ENCODE measurements at places on chromosomes 1 and 21. TPM values are rescaled to one million over a fixed set of nuclear protein-coding genes. Genes with fewer than 3 reads are reported as not detected.
A peak's percentile ranks its signal among the peaks of the same experiment; 100 is the strongest.

- no peak for DNase-seq
Observed at GRCh38 chr1:168848051-168848450, 119.0 kb upstream of the DPT start.

DNA sequence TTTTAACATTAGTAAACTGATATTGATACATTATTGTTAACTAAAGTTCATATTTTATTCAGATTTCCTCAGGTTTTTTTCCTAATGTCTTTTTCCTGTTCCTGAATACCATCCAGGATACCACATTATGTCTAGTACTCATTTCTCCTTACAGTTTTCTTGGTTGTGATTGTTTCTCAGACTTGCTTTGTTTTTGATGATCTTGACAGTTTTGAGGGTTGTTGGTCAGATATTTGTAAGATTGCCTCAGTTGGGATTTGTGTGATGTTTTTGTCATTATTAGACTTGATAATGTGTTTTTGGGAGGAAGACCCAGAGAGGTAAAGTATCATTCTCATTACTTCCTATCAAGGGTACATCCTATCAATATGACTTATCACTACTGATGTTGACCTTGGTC, 19.5 kb downstream of the EPB41 start:
- DNase-seq = no peak

DNA sequence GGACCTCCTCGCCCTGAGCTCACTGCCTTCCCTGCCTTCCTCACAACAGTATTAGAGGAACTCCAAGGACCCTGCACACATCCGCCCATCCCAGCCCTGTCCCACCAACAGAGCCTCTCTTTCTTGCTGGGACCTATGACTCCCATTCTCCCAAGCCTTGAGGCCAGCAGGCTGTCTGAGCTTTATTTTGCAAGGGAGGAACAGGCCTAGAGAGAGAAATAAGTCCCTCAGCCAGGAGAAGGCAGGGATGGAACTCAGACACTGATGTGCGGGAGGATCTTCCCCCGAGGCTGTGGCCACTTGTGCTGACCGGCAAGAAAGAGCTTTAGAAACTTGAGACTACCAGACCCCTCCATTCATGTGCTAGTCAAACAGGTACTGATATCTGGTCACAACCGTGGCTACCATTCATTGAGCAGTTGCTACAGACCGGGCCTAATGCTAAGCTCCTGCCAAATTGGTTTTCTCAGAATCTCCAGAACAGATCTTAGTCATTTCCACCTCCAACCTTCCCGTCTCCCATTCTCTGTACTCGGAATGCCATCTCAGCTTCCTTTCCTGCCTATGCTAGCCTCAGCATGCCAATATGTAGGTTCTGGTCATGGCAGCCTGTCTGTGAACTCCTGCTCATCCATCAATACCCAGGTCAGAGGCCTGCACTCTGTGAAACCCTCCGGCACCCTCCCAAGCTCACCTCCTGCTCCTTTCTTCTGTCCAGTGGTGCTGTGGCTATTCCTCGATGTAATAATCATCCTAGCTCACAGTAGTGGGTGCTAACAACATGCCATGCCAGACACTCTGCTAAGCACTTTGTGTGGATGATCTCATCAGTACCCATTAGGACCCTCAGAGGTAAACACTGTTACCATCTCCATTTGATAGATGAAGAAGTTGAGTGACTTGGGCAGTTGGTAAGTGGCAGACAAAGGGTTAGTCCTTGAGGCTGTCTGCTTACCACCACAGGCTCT, 3.8 kb downstream of the TMEM54 start:
- no peak for DNase-seq

DNA sequence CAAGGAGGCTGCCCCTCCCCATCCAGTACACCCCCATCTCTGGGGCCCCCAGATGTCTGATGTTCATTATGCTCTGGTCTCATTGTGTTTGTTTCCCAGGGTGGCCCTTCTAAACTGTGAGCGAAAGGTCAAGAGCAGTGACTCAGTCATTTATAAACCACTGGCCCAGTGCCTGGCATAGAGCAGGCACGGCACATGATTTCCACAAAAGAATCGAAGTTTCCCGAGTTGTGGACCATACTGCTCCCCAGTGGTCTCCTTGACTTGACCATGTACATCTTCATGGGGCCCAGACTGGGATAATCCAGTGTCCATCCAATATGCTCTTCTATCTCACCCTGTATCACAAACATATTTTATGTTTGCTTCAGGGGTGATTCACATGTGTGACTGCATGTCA, 153.3 kb downstream of the NR5A2 start:
- peak; percentile 60 for DNase-seq

GRCh38 chr1:110639724-110640386, 33.7 kb upstream of the KCNA2 start:
- DNase-seq = no peak

DNA sequence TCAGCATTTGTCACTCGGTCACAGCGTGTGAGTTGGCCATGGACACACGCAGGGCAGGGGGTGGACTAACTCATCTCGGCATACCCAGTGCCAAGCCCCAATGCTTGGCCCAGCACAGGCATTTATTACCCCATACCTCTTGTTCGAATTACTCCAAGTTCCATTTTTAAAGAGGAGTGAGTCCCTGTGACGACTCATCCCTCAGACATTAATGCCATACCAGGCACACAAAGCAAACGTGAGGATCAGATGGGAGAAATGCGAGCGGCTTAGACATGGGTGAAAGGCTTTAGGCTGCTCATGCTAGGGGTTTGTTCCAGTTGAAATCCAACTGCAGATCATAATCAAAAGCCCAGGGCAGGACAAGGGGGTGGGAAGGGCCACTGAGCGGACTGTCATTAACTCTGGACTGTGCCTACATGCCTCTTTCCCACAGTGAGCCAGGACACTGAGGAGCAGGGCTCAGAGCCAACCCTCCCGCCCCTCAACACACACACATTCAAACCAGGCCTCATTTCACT, 118.5 kb upstream of the NGF start:
- no peak for DNase-seq

DNA sequence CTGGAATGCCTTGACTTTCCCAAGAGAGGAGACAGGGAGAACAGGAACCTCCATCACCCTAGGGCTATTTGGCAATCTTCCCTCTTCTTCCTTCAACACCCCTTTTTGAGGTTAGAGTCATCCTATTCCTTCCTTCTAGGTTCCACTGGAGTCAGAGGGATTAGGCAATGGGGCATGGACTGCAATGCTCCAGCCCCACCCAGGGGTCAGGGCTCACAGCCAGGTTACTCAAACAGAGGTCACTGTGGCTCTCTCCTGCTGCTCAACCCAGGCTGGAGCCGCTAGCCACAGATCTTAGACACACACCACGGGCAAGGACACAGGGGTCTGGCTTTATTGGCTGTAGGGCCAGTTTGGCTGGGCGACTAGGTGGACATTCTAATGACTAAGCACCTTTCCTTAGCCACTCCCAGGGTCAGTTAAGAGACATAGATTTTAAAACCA, 145.5 kb upstream of the NRIP1 start:
- peak; percentile 60 for DNase-seq

DNA sequence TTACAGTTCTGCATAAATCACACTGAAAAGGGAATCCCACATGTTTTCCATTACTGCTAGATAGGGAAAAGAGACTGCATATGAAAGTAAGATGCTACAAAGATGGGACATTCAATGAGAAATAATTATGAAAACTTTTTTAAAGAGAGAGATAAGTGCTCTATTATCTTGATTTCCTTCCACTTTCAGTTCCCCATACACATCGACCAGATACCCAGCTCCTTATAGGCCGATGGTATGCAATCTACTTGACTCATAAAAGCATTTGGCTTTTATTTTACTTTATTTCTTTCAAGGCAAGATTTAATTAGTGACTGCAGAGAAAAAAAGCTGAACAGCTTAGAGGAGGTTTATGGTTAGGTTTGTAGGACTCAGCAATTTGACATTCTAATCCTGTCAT, 13.1 kb downstream of the BRINP2 start:
- DNase-seq = no peak

GRCh38 chr1:201518071-201518470, 11.1 kb upstream of the CSRP1 start:
- DNase-seq = no peak

DNA sequence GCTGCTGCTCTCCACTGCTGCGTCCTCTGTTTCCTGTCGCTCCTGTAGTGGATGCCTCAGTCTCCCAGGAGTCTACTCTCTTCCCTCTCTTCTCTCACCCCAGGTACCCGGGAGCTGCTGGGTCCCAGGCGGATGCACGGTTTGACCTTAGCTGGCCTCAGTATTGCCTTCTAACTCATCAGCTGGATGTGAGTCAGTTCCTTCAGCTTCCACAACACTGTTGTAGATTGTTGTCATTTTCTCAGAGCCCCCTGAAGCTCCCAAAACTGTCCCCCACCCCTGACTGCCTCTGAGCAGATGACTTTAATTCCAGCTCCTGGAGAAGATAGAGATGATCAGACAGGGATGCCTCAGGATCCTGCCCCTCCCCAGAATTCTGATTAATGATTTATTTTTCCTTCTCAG, 7.2 kb downstream of the CNIH3 start:
- no peak for DNase-seq

GRCh38 chr1:248837045-248837780, 811 bp upstream of the ZNF672 start:
- DNase-seq = peak; percentile 46

GRCh38 chr1:58850636-58851035, 66.8 kb upstream of the JUN start:
- DNase-seq = no peak

- no peak for DNase-seq
Observed at GRCh38 chr1:172914501-172915144, 136.1 kb downstream of the TNFSF18 start.

GRCh38 chr21:42171091-42172053, 47.6 kb upstream of the ABCG1 start:
- DNase-seq = no peak

DNA sequence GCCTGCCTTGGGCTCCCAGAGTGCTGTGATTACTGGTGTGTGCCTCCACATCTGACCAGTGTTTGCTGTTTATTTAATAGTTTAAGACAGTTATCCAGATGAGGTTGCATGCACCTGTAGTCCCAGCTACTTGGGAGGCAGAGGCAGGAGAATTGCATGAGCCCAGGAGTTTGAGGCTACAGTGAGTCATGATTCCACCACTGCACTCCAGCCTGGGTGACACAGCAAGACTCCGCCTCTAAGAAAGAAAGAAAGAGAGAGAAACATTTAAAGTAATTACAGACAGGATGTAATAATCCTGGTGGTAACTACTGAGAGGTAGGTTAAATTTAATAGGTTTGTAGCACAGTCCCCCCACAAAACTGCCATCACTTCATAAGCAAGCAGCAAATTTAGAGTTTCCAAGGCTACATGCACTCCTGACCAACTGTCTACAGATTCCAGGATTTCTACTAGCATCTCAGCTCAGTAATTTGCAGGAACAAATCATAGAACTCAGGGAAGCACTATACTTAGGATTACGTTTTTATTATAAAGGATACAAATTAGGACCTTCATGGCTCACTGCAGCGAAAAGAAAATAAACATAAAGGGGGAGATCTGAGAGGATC, 89.6 kb downstream of the PKN2 start:
- no peak for DNase-seq

DNA sequence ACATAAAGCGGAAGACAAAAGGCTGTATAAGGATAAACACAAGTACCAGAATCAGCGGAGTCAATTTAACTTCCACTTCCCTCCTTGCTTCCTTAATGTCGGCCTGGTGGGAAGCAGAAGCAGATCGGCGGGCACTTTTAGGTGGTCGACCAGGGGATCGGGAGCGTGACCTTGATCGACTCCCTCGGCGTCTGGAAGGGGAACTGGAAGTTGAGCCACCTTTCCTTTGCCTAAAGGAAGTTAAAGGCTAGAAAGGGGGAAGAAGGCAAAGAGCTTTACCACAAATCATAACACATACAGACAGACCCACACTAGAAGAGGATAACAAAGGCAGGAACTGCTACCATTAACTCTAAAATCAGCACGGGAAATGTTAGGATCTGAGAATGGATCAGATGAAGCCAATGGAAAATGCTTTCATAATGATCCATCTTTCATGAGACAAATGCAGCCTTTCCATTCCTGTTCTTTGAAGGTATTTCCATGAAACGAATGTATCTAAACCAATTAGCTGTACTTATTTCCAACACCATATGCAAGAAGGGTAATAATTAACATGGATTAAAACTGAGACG, 5.7 kb downstream of the LBR start:
- no peak for DNase-seq

DNA sequence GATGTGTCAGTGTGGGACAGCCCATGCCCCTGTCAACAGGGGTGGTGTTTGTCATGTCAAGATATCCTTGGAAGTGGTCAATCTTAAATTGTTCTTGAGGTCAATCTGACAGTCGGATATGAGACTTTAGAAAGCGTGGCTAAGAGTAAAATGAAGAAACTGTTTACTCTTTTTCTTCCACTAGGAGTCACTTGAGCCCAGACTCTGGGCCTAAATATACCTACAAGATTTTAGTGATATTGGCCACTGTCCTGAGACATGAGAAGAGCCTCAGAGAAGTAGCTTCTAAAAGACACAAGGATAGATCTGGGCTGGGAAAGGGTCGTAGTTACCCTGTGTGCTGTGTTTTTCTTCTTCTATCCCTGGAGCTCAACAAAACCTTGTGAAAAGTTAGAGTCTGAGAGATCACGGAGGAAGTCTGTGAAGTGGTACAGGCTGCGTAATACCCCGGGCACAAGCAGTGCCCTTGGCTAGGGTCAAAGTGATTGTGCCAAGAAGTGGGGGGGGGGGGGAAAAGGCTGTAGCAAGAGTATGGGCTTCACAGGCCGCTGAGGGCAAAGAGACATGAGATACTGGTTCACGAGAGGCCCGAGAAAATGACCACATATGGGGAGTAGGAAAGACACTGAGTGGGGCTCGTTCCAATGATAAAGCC, 355.2 kb upstream of the GREM2 start:
- DNase-seq = no peak

DNA sequence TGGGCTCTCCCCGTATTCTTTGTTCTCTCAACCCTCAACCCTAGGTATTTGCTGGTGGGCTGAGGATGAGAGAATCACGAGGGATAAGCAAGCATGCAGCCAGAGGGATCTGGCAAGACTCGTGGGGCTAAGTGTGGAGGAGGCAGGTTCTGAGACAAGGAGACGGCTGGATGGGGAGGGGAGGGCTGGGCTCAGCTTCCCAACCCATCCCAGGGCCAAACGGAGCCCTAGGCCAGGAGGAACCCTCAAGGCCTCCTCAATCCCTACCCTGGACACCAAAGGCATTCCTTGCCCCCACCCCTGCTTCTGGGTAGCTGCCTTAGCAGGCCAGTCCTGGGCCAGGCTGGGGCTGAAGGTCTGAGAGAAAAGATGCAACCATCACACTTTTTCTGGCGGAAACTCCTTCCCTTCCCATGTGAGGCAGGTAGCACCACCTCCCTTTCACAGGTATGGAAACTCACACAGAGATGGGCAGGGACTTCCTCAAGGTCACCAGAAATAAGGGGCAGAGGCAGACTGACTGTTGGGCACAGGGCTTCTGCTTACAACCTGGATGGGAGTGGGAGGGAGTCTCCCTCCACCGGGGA, 6.2 kb downstream of the MEF2D start:
- no peak for DNase-seq

The SERBP1 gene
- total RNA-seq = 77.5 TPM

The FRRS1 gene
- total RNA-seq = 2.3 TPM

The CD48 gene
- total RNA-seq = 2.3 TPM

The CR1 gene
- 0.33 TPM for total RNA-seq

The CASQ2 gene
- total RNA-seq = not detected

The ADAM30 gene
- total RNA-seq = not detected

The TAF5L gene
- total RNA-seq = 6.2 TPM

The SV2A gene
- 2.1 TPM for total RNA-seq

The C1orf87 gene
- total RNA-seq = not detected

The PLA2G2C gene
- total RNA-seq = not detected

The OTUD7B gene
- 8.6 TPM for total RNA-seq

The TNFRSF8 gene
- not detected for total RNA-seq

The MMP23B gene
- total RNA-seq = 0.99 TPM

Data from body of pancreas (tissue), 4 donors.